ENCODE measurements at places on chromosomes 6 and 20. TPM values are rescaled to one million over a fixed set of nuclear protein-coding genes. Genes with fewer than 3 reads are reported as not detected.

- DNase-seq: no peak
Observed at GRCh38 chr6:37583261-37583660, 83.6 kb upstream of the CCDC167 start.

DNA sequence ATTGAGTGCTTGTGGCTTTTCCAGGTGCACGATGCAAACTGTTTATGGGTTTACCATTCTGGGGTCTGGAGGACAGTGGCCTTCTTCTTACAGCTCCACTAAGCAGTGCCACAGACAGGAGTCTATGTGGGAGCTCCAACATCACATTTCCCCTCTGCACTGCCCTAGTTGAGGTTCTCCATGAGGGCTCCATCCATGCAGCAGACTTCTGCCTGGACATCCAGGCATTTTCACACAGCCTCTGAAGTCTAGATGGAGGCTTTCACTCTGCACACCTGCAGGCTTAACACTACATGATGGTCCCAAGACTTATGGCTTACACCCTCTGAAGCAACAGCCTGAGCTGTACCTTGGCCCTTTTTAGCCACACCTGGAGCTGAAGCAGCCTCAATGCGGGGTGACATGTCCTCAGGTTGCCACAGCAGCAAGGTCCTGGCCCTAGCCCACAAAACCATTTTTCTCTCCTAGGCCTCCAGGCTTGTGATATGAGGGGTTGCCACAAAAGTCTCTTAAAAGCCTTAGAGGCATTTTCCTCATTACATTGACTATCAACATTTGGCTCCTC, 552.2 kb downstream of the TFAP2A start:
- no peak for DNase-seq

DNA sequence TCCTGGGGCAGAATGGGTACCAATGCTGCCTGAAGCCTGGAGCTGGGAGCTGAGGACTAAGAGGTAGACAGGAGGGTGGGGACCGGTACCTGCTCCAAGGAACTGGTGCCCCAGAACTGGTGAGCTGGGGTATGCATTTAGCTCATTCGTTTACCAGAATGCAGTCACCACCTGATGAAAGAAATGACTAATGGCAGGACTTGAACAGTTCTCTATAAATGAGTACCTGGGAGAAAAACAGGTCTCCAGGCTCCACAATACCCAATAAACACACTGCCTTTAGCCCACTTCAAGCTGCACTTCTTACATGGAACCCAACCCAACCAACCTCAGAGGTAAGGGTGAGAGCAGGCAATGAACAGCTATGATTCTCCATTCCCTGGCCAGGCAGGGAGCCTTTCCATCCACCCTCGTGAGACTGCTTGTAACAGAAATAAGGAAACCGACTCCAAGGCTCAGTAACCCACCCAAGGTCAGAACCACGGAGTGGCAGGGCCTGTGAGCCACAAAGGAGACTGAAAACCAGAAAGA, 15.4 kb downstream of the FKBP1A start:
- DNase-seq: no peak

- no peak for DNase-seq
Observed at GRCh38 chr6:125952764-125953501, 3.6 kb upstream of the HINT3 start.

The SRMS gene
- total RNA-seq: 0.48 TPM

The COX4I2 gene
- total RNA-seq: not detected

The SMLR1 gene
- not detected for total RNA-seq
